Activated T-cell treated with anti-CD3 and anti-CD28 coated beads for 1 hour (primary cell): ENCODE measurements at places on chromosomes 3 and 15.

GRCh38 chr15:89291934-89292438 is 42.6 kb downstream of the POLG start:
- no peak for DNase-seq

DNA sequence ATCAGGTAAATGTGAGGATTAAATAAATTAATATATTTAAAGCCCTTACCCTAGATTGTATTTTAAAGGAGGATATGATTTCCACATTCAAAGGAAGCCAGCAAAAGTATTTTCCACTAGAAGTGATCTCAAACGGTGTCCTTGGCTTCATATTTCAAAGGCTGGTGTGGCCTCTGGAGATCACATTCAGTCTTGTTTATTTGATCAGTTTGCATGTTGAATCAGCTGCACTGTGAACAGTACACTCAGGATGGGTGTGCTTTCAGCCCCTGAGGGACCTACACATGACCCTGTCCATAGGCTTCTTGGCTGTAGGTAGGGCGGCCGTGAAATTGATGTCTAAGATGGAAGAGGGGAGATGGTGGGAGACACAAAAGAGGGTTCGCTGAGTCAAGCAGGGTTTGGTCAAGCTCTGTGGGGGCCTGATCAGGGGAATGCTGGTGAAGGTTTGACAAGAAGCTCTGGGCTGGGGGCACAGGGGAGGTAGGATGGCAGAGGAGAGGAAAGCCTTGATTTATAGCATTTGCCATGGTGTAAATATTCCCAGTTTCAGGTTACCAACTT is 21.9 kb downstream of the CYP8B1 start:
- no peak for DNase-seq

- no peak for DNase-seq
Measured at GRCh38 chr3:79361748-79362378, 405.9 kb downstream of the ROBO1 start.

DNA sequence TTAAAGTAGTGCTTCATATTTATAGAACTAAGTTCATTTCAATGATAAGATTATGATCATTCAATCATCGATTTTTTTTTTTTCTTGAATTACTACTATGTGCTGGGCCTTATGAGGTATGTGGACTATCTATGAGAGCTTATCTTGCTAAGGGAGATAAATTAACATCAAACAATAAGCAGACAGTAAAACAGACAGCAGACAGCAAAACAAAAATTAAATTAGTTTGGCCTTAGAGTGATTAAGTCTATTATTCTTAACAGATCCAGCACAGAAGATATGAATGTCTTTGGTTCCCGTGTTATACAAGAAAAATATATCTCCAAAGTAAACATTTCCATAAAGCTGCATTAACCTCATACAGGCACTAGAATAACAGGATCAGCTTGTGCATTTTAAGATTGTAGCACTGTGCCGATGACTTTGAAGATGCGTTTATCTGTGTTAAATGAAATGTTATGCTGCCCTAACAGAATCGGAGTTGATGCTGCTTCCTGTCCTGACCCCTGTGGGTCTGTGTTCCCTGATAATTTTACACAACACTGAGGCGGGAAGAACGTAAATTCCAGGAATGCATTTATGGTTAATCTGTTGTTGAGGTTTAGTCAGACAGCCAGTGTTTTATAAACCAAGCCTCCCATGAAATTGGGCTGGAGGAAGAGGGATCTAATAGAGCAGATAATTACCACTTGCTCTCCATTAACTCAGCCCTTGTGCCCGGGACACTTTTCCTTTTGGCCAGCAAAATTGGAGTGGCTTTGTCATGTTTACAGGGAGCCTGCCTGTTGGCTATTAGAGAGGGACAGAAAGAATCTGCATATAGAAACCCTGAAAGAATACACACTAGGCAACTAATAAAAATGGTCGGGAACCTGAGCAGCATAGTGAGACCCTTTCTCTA is 80.8 kb downstream of the GHSR start:
- DNase-seq, result no peak

- no peak for DNase-seq
Measured at GRCh38 chr3:25587094-25587493, 77.6 kb downstream of the TOP2B start.

- no peak for DNase-seq
Measured at GRCh38 chr3:193145248-193145647, 95.8 kb upstream of the PLAAT1 start.

DNA sequence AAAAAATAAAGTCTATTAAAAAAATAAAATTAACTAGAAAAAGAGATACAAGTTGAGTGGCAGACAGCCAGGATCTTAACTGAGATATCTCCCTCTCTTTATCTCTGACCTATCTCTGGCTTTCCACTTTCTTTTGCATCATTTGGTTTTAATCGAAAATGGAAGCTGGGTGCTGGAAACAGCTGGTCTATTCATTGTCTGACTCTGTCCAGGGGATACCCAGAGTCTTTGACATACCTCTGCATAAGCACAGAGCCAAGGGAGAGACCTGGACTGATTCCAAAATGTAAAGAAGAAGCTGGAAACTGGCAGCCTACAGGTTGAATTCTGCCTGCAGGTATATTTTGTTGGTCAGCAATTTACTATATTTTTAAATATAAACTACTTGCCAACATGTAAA is 29.6 kb upstream of the CRBN start:
- no peak for DNase-seq

DNA sequence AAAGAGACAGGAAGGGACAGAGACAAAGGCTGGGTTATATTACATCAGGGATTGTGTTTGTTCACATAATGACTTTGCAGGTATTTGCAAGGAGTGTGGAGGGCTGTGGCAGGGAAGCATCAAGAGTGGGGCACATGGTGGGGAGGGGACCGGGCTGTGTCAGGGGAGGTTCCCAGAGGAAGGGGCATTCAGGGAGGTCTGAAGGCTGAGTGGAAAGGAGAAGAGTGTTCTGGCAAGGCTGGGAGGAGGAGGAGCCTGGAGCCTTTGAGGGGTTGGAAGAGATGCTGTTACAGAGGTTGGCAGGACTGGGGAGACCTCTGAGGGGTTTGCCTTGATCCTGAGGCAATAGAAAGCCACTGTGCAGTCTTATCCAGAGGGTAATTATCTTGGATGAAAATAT is 49.4 kb downstream of the EXOG start:
- DNase-seq, result no peak

DNA sequence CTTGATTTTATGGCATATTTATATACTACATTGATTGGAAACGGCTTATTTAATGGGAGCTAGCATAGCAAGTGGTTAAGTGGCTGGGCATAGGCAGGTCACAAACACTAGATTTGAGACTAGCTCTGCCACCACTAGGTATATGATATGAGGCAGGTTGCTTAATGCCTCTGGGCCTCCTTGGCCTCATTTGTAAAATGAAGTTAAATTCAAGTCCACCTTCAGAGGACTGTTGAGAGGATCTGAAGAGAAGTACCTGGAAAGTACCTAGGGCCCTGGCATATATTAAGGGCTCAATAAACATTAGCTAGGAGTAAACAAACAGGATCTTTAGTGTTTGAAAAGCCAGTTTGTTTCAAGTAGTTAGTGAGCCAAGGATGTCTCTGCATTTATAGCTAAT is 166.4 kb upstream of the FEZF2 start:
- DNase-seq, result no peak

- no peak for DNase-seq
Measured at GRCh38 chr3:151557068-151557840, 96.4 kb upstream of the IGSF10 start.

DNA sequence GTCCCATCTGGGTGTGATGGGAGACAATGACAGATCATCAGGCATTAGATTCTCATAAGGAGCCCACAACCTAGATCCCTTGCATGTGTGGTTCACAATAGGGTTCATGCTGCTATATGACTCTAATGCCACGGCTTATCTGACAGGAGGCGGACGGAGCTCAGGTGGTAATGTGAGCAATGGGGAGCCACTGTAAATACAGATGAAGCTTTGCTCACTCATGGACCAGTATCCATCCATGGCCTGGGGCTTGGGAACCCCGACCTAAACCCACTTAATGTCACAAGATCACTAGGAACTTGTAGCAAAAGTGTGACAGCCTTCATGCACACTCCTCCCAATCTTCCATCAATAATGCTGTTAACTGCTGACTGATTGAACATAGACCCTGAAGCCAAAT is 2.0 kb upstream of the FAM219B start:
- DNase-seq, result no peak

GRCh38 chr3:187014417-187014864 is 84.1 kb downstream of the ST6GAL1 start:
- DNase-seq, result no peak
